Hematopoietic multipotent progenitor cell (in vitro differentiated cells): ENCODE measurements at places on chromosomes 12 and 14. TPM values are rescaled to one million over a fixed set of nuclear protein-coding genes. Genes with fewer than 3 reads are reported as not detected.

DNA sequence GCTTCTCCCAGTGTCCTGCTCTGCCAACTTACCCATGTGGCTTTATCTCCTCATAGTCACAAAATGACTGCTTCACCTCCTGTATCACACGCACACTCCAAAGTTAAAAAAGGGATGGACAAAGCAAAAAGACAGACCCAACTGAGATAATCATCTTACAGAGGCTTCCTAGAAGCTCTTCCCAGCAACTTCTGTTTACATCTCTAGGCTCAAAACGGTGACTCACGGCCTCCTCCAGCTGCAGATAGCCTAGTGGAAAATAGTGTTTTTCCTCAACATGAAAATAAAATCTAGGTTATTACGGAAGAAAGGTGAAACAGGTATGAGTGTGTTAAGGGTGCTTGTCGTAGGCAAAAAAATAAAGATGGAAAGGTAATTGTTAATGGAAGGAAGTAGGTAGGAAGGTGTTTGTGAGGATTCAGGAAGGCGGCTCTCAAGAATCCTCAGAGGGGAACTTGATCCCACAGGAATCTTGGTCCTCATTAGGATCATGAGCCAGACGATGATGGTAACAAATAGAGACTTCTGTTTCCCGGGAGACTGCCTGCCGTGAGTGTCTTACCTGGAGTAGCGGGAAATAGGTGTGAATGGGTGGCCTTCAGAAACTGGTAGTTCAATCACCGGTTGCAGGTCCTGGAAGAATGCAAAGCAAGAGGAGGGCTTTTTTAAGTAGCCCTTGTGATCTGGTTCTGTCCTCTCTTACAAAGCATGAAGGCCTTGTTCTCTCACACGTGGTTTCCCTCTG is 487.5 kb upstream of the TMEM132C start:
- DNase-seq: no peak

DNA sequence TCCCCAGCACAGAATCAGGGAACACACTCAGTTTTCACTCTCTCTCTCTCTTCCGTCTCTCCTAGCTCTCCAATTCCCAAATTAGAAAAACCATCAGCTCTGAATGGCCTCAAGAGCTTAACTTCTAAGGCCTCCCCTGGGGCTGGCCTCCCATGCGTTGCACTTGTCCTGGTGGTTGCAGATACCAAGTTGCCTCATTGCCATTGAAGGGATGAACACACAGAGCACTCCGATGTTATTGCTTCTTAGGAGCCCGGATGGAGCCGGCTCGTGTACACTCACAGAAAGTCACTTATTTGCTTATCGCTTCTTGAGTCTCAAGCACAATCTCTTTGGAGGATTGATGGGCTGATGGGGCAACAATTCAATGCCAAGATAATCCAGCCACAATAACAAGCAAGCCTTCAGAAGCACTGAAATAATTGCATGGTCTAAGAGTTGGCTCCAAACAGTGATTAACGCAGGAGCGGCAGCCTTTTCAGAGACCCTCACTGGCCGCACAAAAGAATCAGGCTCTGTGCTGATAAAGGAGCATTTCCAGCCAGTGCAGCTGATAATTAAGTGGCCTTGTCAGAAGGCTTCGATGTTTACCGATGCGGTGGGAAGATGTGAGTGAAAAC is 175.8 kb upstream of the TMEM132C start:
- DNase-seq: no peak

DNA sequence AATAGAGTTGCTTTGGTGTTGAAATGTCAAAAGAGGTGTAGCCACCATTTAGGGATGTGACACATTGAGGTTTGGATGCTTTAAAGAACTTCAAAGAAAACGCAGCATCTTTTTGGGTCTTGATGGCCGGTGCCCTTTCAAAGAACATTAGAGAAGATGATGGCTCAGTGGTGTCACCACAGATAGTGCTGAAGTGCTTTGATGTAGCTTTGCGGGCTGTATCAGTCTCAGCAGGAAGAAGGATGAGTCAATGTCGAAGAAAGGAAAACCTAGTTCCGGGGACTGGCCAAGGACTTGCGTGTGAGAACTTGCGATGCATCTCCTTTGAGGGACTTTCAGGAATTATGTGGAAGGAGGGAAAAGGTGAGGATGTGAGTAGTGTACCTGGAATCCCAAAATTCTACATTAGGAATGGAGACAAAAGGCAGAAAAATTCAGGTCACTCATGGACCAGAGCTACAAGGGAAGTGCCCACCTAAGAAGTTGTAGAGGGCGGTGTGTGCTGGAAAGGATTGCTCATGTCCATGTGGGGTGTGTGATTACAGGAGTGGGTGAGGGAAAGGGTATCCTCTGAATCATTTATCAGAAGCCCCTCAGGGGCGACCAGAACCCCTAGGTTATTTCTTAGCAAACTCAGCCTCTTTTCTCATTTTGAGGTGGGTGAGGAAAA is 39.7 kb upstream of the GZMB start:
- DNase-seq: no peak

- DNase-seq: peak; percentile 100
These were observed 32.7 kb downstream of the DAD1 start for GRCh38 chr14:22556021-22556989.

GRCh38 chr12:6828781-6829535 is 751 bp downstream of the P3H3 start:
- DNase-seq: peak; percentile 70

GLS2 gene
- total RNA-seq: 0.81 TPM

AKAP6 gene
- 1.6 TPM for total RNA-seq
